Inflammatory macrophage treated with lipopolysaccharide for 4 hours (primary cell): ENCODE measurements at places on chromosomes 7 and 10.
A peak's percentile ranks its signal among the peaks of the same experiment; 100 is the strongest.

GRCh38 chr7:88357781-88358525, 51.3 kb upstream of the STEAP4 start:
- DNase-seq, result peak; percentile 55

GRCh38 chr7:36336390-36336789, 53.3 kb upstream of the ANLN start:
- no peak for DNase-seq

DNA sequence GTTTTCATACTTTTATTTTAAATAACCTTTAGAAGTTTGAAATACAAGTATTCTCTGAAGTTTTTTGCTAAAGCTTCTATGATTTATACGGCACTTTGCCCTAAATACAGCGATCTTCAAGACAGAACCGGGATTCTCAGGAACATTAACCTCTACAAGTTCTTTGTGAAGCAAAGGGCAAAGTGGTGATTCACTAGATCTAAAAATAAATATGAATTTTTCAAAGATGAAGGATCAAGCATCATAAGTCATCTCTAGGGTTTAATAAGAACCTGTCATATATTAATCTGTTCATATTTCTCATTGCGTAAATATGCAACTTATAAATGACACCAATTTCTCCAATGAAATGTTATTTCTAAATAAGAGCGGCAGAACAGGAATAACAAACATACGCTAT, 30.7 kb downstream of the DGKB start:
- DNase-seq, result no peak

- no peak for DNase-seq
Observed at GRCh38 chr7:134088199-134088598, 38.9 kb upstream of the LRGUK start.

GRCh38 chr7:20030417-20030816, 186.8 kb downstream of the MACC1 start:
- DNase-seq, result peak; percentile 28

DNA sequence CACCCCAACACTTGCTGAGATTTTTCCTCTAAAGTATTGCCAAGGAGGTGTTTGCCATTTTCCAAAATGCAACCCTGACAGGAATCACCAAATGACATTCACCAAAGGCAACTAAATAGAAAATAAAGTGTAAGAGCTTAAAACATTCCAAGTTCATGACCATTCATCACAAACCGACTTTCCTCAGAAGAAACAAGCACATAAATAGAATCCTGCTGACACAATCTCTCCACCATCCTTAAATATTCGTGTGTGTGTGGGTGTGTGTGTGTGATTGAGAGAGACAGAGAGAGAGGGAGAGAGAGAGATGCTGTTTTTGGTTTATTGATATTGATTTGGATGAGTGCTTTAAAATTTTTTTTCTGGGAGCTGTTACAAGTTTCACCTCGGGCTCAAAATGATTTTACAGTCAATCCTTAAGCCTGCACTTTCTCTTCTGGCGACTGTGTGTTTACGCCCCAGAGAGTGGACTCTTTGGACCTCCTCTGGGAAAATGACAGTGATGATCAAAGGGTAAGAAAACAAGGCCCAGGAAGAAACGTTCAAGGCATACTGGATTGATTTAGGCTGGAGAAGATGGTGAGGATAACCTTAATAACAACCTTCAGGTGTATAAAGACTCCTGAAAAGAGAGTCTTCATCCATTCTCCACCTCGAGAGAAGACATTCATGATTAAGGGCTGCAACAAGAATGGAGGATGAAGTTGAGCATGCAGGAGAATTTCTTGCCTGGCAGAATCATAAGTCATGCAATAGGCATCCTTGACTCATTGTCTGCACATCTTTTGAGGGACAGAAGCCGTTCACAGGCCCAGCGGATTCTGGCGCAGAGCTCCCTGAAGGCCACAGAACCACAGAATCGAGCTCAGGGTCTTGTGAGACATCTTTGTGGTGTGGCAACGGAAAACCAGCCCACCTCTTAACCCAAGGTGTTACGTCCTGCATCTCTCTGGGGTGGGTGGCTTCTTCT, 104.4 kb upstream of the FGFR2 start:
- no peak for DNase-seq

DNA sequence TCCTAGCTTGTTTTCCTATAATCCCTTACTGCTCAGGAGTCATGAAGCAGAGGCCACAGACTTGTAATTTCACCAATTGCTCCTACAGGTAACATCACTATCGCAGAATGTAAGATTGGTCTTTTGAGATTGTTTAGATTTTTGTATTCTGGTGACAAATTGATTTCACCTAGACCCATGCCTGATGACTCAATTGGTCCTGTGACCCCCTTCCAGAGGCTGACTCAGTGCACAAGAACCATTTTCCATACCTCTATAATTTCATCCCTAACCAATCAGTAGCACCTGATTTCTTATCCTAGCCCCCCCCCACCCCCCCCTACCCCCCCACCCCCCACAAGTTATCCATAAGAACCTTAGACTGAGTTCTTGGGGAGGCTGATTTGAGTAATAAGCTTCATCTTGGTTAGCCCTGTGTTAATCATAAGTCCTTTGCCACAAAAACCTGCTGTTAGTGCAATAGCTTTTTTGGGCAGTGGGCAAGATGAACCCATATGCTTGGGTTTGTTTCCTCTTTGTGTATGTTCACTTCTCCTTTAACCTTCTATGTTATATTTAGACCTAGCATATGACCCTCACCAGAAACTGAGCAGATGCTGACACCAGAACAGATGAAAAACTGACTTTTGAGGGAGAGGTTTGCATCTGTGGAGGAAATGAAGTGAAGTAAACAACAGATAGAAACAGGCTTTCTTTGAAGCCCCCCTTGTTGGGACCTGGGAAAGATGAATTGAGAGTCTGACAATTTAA, 187.1 kb downstream of the KIF20B start:
- peak; percentile 76 for DNase-seq

DNA sequence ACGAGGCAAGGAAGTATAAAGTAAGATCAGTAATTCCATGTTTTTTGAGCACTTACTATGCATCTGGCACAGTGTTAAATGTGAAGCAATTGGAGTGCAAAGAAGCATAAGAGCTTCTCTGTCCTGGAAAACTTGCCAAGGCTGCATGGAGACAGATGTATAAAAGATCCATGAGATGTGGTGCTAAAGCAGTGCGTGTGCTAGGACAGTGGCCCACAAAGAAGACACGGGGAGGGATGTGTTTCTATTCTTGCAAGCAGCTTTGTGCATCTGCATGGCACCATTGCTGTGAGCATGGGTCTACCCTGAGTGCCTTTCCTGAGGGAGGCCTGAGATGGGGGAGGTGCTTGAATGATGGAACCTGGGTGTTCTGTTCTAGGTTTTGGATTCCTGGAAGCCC, 5.1 kb upstream of the CDHR3 start:
- DNase-seq, result no peak

GRCh38 chr7:8724080-8724718, 290.8 kb downstream of the NXPH1 start:
- no peak for DNase-seq

DNA sequence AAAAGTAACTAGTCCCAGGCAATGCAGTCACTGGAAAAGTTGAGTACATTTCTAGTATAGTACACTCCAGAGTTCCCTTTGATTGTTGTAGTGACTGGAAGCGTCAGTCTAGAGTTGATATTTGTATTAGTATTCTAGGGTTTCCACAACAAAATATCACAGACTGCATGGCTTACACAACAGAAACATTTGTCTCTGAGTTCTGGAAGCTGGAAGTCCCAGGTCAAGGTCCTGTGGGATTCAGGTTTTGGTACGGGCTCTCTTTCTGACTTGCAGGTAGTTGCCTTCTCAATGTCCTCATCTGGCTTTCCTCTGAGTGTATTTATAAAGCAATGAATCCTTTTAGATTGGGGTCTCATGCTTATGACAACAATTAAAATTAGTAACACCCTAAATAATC, 1119.1 kb upstream of the PHF14 start:
- no peak for DNase-seq

DNA sequence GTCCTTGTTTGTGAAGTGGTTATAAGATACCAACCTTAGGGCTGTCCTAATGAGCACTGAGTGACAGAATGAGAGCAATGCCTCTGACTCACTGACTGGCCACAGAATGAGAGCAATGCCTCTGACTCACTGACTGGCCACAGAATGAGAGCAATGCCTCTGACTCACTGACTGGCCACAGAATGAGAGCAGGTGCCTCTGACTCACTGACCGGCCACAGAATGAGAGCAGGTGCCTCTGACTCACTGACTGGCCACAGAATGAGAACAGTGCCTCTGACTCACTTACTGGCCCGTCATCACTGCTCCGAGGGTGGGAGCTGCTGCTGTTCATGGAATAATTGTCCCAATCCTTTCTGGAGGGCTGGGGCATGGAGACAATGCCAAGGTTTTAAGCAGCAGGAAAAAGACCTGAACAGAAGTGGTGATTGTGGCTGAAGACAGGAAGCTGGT, 265.2 kb upstream of the PPP2R2D start:
- DNase-seq, result no peak
